WTC11 (cell line): ENCODE measurements at places on chromosomes 3 and 15. TPM values are rescaled to one million over a fixed set of nuclear protein-coding genes. Genes with fewer than 3 reads are reported as not detected.

CLDN18 gene
- total RNA-seq = 0.13 to 0.23 TPM (median 0.16 TPM) in 3 replicates

GOLGA6D gene
- total RNA-seq = 2.1 to 2.6 TPM (median 2.6 TPM) in 3 replicates

SCN11A gene
- total RNA-seq = 0.13 to 0.27 TPM (median 0.25 TPM) in 3 replicates

KBTBD13 gene
- total RNA-seq = 0.05 TPM in 1 of 3 replicates, not detected in the others

ENTPD3 gene
- total RNA-seq = 0.39 to 0.50 TPM (median 0.44 TPM) in 3 replicates

CKMT1A gene
- total RNA-seq = 34.4 to 37.4 TPM (median 36.4 TPM) in 3 replicates

LDHAL6B gene
- not detected in 3 replicates for total RNA-seq

ATP6V1A gene
- 85.6 to 90.7 TPM (median 88.9 TPM) in 3 replicates for total RNA-seq

CAND2 gene
- 13.7 to 15.4 TPM (median 14.3 TPM) in 3 replicates for total RNA-seq

TRPM1 gene
- total RNA-seq = 0.32 to 1.2 TPM (median 0.77 TPM) in 3 replicates

POC1A gene
- total RNA-seq = 31.3 to 36.2 TPM (median 34.9 TPM) in 3 replicates

TTLL13 gene
- 0.18 to 0.76 TPM (median 0.48 TPM) in 3 replicates for total RNA-seq

KNG1 gene
- total RNA-seq = 0.13 to 0.44 TPM (median 0.34 TPM) in 3 replicates

DNA sequence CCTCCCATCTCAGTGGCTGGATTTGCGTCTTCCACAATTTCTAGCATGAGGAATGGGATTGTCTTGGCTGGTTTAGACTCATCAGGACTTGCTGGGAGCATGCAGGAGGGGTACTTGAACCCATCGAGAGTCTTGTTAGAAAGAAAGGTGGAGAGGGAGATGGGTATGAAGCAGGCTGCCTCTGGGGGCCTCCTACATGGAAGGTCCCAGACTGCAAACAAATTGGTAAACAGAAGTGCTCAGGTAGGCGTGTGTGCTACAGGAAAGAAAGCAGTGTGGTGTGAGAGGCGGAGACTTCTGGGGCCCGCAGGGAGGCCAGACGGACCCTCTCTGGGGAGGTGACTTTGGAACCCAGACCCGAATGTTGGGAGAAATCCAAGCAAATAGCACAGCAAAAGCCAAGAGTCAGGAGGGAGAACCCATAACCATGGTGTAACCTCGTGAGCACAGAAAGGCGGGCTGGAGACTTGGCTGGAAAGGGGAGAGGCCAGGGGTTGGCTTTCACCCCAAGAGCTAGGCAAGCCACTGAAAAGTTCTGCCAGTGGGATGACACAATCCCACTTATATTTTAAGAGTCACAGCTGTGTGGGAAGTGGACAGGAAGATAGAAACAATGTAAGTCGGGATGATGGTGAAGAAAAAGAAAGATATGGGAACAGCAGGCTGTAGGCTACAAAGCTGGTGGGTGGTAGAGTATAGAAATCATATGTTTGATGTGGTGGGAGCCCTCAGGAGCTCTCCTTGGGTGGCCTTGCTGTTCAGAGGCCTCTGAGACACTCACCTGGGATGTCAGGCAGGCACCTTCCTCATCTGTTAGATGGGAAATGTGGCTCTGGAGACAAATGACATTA lies 130.1 kb upstream of the PRR20G start:
- no peak for DNase-seq

- DNase-seq = no peak
Observed at GRCh38 chr3:127667119-127667681, 5.6 kb upstream of the ABTB1 start.

GRCh38 chr3:108381529-108382140 lies 85.3 kb downstream of the HHLA2 start:
- no peak for DNase-seq

GRCh38 chr3:9767418-9767817 lies 2.3 kb downstream of the CAMK1 start:
- DNase-seq = no peak

DNA sequence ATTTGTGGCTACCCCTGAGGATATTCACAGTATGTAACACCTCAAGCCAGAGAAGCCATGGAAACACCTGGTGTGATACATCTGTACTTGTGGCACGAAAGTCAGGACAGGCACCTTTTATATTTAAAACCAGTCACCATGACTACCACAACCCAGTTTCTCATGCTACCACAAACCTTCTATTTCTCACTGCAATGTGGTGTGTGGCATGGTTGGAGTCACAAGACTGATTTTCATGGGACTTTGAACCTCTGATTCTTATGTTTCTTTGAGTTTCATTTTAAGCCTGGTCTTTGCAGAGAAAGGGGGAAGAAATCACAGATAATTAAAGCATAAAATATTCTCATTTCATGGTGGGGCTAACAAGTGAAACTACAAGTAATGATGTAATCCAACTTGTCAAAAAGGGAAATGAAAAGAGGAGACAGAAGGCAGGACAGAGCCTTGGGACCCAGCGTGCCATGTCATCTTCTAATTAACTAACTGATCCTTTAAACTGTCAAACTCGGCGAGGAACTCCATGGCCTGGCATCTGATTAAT lies 175.9 kb downstream of the PDZRN3 start:
- DNase-seq = no peak

DNA sequence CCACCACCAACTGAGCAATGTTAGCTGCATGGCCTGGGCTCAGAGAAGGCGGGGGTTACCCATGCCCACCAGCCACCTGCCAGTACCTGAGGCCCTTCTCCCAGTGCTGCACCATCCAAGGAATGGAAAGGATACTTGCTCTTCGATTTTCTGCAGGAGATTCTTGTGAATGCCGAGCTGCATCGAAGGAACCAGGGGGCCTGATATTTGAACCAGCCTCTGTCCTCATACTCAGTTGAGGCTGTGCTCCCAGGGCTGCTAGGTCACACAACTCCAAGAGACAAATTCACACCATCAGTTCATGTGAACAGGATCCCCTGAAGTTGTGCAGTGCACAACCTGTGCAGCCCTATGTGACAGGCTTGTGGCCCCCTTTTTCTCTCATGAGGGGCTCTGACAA lies 18.0 kb downstream of the PLA2G4F start:
- no peak for DNase-seq

DNA sequence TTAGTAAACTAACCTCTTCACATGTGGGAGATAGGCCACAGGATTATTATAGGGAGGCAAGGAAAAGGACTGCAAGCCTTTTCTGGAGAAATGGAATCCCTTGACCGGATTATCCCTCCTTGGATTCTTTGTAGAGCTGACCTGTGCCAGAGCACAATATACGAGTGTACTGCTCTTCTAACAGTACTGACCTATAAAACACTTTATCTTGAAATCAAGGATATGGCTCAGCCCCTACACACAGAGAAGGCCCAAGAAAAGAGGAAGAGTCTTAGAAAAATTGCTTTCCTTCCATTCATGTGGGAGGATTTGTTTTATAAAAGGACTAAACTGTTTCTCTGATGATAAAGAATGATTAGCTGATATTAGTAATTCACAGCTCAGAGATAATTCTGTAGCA lies 42.2 kb downstream of the DMXL2 start:
- DNase-seq = no peak

DNA sequence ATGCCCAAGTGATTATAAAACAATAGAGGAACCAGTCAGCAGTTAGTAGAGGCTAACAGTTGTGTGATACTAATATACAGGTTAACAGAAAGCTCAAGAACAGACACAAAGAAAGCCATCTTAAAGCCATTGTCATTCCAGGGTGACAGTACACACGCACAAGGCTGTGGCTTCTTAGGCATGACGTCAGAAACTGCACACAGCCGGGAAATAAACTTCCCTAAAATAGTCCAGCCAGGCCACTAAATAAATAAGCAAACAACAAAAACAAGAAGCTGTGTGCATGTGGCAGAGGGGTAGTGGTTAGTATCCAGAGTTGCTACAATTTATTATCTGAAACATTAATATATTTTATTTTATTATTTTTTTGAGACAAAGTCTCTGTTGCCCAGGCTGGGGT lies 49.8 kb downstream of the PPCDC start:
- DNase-seq = no peak

DNA sequence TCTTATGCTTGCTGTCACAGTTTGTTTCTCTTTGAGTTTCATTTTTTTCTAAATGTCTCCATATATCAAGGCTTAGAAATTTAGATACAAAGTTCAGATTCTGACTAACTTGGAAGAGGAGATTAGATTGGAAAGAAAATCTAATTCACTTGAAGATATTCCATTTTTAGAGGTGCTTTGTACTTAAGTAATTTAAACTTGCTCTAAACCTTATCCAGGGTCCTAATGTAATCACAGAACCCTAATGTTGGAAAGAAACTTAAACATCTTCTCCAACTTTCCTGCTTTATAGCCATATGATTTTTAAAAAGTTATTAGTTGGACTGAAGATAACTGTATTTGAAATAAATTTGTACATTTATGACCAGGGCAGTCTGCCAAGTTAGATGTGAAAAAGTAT lies 81.1 kb upstream of the ARHGEF3 start:
- no peak for DNase-seq

- no peak for DNase-seq
Observed at GRCh38 chr3:117442566-117442965, 733.0 kb downstream of the TUSC7 start.

DNA sequence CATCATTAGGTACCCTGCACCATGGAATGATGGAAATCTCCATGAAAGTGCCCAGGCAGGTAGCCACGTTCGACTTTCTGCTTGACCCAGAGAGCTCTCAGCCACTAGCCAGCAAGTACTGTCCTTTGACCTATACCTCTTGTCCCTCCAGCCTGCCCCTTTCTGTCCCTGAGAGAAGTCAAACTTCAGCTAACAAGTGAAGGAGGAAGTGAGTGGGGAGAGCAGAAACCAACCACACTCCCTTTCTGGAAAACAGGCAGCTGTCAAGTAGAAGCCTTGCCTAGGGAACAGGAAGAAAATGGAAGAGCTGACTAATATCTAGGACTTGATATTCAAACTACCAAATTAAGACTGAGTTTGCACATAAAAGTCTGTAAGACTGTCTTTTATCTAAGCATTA lies 30.3 kb upstream of the FSTL1 start:
- no peak for DNase-seq

DNA sequence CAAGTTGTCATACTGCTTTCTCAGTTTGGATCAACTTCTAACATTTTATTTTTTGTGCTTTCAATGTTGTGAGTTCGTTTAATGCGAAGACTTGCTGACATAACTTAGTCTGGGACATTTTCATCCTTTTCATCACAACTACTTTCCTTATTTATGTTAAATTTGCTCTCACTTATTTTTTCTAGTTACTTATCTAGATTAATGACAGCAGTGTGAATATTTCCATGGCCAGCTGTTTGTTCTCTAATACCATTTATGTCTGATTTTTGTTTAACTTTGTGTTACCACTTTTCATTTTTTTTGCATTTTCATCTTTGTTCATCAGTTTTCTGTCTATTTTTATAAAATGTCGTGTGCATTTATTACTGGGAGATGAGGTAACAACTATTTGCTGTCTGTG lies 6.2 kb downstream of the SLC25A26 start:
- DNase-seq = no peak

GRCh38 chr3:145798696-145799537 lies 362.1 kb downstream of the PLOD2 start:
- peak; percentile 15 for DNase-seq

- no peak for DNase-seq
Observed at GRCh38 chr15:55279746-55280351, 9.8 kb downstream of the RAB27A start.

DNA sequence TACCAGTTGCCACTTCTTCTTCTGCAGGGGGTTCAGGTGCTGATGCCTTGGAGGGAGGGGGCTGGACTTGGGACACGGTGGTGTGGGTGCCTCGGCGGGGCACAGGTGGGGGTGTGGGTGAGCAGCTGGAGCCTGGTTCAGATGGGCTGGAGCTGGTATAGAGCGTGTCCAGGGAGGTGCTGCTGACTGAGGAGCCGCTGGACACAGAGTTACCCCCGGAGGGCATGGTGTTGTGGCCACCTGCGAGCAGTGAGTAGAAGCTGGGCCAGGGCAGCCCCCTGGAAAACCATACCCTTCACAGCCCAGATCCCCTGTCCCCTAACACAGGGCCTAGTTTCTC lies 4.2 kb downstream of the NCKIPSD start:
- no peak for DNase-seq

GRCh38 chr3:72789786-72790185 lies 58.5 kb downstream of the SHQ1 start:
- DNase-seq = no peak

DNA sequence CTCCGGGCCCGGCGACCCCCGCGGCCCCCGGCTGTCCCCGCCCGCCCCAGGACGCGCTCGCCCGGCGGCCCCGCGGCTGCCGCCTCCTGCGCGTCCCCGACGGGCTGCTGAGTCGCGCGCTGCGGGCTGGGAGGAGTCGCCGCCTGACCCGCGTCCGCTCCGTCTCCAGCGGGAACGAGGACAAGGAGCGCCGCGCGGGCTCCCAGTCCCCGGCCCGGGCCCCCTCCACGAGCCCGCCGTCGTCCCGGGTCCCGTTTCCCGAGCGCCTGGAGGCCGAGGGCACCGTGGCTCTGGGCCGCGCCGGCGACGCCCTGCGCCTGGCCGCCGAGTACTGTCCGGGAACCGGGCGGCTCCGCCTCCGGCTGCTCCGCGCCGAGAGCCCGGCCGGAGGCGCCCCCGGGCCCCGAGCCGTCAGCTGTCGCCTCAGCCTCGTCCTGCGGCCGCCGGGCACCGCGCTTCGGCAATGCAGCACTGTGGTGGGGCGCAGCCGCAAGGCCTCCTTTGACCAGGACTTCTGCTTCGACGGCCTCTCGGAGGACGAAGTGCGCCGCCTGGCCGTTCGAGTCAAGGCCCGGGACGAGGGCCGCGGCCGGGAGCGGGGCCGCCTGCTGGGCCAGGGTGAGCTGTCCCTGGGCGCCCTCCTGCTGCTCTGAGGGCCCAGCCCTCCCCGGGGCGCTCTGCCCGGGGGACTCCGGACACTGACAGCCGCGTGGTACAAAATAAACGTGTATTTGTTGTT lies 1.5 kb downstream of the C2CD4A start:
- peak; percentile 67 for DNase-seq

DNA sequence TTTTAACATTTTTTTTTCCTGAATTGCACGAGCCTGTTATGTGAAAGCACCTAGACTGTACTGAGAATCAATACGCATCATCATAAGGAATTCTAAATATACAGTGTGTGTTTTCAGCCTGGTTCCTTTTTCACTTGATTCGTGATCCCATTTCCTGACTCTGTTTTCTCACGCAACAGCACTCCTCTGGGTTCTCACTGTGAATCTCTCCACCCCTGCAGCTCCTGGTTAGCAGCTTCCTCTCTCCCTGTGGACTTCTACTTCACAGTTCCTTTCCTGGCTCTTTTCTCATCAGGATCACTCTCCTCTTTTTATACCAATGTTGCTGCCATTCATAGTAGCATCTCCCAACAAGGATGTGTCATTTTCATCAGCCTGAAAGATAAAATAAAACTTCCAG lies 297.2 kb downstream of the CADM2 start:
- no peak for DNase-seq

GRCh38 chr15:50163719-50164410 lies 18.1 kb upstream of the SLC27A2 start:
- DNase-seq = no peak

DNA sequence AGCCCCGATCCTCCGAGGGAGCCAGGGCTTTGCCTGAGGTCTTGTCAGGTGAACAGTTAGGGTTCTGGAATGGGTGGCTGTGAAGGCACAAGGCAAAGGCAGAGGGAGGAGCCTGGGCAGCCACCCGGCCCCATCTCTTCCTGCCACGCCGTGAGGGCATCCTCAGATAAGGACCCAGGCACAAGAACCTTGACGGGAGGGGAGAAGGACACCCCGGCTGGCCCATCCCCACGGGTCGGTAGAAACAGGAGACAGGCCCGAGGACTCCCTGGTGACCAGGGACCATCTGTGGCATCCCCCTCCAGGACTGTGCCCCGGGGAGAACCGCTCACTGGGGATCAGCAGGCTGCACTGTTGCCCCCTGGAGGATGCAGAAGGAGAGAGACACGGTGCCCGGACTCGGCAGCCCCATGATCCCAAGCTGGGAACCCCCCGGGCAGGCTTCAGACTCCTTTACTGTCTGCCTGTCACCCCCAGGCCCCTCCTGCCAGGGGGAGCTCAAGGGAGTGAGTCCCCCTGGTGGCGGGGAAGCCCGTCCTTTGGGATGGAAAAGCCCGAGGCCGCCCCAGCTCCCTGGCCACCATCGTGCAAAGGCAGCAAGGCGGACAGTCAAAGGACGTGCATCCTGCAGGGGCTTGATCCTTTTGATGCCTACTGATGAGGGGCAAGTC lies 12.3 kb upstream of the PCSK6 start:
- DNase-seq = peak; percentile 66
